Stimulated activated memory B cell treated with anti-CD40 and anti-IgM and Interleukin-4, amounts not matched to agents 10 μg/mL and 1 μg/mL and 100 μg/mL, for 72 hours (primary cell): ENCODE measurements at places on chromosomes 2 and 18.
A peak's percentile ranks its signal among the peaks of the same experiment; 100 is the strongest.

DNA sequence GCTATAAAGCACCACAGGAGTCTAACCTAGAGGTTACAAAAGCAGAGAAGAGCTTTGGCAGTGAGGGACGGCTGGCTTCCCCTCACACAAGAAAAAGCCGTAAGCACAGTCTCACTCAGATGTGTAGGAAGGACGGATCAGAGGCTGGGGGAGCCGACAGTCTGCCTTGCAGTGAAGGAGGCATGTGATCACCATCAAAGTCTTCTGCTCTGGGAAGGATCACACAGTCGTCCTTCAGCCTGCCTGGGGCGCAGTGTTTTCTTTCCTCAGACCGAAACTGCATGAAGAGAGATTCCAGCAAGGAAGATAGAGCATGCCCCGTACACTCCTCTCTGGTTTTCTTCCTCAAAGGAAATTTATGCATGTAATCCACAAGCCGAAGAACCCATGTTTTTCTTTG is 24.1 kb downstream of the GATA6 start:
- no peak for ATAC-seq

- ATAC-seq = no peak
Observed at GRCh38 chr2:223180463-223180862, 128.5 kb downstream of the KCNE4 start.

DNA sequence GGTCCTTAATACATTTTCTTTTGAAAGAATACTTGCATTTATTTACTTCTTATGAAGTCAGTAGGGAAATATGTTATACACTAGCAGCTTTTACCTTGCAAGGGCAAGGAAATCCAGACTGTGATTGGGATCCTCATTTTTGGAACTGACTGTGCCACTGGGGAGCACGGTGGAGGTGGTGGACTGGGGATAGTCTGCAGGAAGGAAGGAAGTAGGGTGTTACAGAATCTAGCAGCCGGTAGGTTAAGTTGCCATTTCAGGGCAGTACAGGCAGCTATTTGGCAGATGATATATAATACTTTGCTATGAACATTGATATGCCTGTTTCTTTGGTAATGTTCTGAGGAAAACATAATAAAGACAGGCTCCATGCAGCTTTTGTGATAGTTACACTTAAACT is 238.3 kb downstream of the PHLPP1 start:
- ATAC-seq = no peak

GRCh38 chr2:28590496-28591301 is 94.8 kb downstream of the PLB1 start:
- no peak for ATAC-seq

- ATAC-seq = no peak
Observed at GRCh38 chr2:224030786-224031185, 8.3 kb downstream of the SERPINE2 start.

GRCh38 chr18:50044402-50044801 is 150.5 kb downstream of the MYO5B start:
- no peak for ATAC-seq

DNA sequence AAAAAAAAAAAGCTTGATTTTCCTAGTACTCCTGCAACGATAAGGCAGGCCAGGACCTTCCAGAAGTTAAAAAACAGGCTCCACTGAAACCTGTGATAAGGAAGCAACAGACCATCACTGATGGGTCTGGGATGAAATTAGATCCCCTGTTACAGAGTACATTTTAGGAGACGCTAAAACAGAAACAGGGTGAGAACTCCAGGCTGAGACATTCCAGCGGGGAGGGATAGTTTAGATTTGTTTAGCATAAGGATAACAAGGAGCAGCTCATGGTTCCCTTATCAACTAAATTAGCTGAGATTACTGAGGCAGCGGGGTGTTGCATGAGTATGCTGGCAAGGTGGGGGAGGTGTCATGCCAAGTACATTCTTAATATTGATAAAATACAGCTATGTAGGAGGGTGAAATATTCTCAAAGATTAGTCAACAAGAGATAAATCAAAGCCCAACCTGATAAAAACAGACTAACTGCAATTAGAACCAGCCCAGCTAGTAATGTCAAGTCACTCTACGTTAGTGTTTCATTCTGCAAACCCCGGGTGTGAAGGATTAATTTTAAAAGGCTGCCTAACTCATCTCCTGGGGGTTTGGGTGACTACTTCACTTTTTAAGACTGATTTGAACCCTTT is 75.0 kb upstream of the BZW1 start:
- ATAC-seq = no peak

GRCh38 chr18:31977270-31977872 is 34.4 kb upstream of the TRAPPC8 start:
- ATAC-seq = no peak

- peak; percentile 24 for ATAC-seq
Observed at GRCh38 chr2:10009811-10010781, 33.3 kb upstream of the KLF11 start.

DNA sequence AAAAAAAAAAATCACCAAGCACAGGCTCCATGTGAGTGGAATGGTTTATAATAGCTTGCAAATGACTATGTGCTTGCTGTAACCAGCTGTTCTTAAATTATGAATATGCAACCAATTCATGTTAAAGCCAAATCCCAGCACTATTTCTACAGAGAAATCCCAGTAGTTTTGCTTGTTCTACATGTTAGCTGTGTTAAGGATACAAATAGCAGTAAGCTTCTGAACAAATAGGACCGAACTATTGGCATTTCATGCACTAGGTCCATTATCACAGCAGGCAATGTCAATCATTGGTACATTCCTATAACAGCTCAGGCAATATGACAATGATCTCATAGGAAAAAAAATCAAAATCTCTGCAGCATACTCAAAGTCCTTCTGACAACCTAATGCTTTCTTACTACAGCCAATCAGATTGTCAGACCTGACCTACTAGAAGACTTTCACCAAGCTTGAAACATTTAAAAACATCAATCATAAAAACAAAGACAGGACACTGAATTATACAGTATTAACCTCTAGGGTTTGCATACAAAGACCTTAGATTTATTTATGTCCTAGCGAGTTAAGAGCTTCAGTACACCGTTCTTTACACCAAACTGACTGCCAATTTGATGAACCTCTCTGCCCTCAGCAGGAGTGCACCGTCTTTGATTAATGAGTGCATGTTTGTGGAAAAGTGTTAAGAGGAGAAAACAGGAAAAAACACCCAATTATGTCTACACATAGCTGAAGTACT is 6.4 kb downstream of the BAZ2B start:
- ATAC-seq = no peak

DNA sequence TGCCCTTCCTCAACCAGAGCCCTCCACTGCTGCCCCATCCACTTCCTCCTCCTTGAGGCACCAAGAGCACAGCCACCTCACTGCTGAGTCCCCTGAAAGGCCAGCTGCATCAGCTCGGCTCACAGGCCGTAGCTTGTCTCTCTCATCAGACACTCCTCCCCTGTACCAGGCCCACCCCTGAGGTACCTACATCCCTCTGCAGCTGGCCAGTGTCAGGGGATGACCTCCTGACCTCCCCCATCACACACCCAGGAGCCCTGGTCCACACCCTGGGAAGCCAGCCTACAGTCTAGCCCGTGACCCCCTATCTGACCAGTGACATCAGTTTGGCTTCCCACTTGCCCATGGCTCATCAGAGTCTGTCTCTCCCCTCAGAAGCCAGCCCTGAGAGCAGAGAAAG is 205.6 kb downstream of the TNS1 start:
- no peak for ATAC-seq

DNA sequence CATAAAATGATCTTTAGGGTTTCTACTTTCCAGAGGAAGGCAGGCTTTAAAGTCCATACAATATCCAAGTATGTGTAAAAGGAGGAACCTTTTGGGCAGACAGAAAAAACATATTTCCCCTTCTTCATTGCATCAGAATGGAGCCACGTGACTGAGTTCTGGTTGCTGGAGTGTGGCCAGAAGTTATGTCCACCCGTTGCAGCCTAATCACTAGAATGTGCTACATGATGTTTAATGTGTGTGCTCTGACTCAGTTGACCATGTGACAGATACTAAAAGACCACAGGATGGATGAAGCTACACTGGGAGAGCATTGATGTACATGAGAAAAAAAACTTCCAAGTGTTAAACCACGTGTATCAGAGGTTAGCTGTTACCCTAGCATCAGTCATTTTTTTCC is 460.9 kb downstream of the RIT2 start:
- ATAC-seq = no peak

DNA sequence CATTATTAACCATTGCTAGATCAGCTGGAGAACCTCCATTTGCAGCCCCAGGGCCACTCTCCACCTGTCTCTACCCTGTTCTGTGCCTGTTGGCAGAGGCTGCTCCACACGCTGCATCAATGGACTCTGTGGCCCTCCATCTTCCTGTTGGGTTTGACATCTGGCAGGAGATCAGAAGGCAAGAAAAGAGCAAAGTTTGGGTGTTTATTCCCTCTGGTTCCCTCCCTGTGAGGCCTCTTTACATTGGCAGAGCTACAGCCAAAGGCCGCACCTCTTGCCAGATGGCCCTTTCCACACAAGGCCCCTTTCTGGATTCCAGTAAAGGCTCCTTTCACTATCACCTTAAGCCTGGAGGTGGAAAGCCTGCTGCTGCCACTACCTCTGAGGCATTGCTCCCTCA is 110.9 kb upstream of the RND3 start:
- no peak for ATAC-seq

GRCh38 chr18:43855376-43855775 is 578.1 kb upstream of the SYT4 start:
- no peak for ATAC-seq

GRCh38 chr2:26735097-26735496 is 29.0 kb upstream of the SLC35F6 start:
- ATAC-seq = no peak

DNA sequence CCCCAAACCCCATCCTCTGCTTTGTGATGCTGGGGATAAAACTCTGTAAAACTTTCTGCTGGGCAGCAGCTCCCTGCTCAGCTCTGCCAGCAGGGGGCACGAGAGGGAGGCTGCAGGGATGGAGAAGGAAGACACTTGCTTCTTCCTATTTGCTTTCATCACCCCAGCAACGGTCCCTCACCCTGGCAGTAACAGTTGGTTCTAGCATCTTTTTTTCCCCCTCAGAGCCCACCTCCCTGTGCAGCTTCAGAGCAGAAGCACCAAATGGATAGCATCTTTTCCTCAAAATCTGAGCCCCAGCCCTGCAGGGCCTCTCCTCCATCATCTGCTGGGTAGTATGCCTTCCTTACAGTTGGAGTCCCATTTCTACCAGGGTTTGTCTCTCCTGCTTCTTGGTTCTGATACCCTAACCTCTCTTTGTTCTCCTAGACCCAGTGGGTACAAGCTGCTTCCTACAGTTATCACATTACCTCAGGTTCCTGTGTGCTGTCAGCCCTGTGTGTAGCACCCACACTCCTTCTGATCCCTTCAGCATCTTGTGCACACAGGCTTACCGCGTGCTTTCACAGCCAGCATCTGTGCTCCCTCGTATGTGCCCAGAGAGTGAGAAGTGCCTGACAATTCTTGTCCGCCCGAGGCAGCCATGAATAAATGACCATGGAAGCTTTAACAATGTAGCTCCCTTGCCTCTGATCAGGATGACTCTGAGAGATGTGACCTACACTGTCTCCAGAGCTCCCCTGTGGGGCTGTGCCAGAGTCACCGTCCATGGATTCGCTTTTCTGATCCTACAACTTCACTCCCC is 14.5 kb downstream of the CKAP2L start:
- ATAC-seq = peak; percentile 83

GRCh38 chr18:76518860-76519538 is 24.0 kb upstream of the ZNF516 start:
- ATAC-seq = no peak

GRCh38 chr2:55871637-55872036 is 51.9 kb downstream of the EFEMP1 start:
- no peak for ATAC-seq

GRCh38 chr2:95044601-95045000 is 19.1 kb downstream of the MAL start:
- no peak for ATAC-seq

DNA sequence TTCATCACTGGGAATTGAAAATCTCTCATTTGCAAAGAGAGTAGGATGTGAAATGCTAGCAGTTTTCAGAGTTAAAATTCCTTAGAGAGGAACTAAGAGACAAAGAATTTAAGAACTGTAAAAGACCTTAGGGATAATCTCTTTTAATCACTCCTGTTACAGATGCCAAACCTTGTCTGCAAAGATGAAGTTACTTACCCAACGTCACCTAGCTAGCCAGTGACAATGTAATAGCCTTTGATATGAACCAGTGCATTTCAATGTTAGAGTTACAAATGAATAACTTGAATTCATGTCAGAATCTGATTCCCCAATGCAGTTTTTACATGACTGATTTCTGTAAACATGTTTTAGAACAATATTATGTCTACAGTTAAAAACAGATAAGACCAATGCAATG is 190.1 kb downstream of the LRP1B start:
- ATAC-seq = no peak

GRCh38 chr2:206890926-206891325 is 48.4 kb upstream of the CPO start:
- ATAC-seq = no peak

DNA sequence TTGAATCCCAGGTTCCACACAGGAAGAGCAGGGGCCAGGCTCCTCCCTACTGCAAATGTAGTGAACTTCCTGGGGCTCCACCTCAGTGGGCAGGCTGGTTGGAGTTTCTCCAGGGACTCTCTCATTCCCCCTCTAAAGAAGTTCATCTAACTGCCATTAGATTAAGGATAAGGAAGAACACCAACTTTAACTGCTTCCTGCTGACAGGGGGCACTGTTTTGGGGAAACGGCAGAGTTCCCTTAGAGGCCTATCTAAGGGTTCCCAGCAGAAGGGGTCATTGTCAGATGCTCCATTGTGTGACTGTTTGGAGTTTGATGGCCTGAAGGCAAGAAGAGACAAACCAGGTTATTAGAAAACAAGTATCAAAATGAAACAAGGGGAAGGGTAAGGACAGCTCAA is 2159.7 kb upstream of the PIK3C3 start:
- no peak for ATAC-seq

DNA sequence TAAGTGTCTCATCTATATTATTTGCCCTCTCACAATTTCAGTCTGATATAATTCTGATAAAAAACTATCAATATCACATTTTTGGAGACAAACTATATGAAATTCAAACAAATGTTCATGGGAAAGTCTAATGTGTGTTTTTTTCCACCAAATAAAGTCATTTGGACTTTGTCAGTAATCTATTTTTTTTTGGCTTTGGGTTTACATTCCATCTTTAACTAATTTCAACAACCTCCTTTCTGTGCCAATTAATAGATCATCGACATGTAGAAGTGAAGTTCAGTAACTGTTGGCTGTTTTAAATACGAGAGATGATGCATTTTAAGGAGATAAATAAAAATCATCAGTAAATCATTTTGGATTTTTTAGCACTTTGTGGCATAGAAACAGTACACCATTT is 1623.0 kb upstream of the ACVR2A start:
- no peak for ATAC-seq

- ATAC-seq = no peak
Observed at GRCh38 chr2:140835079-140835478, 1295.7 kb downstream of the LRP1B start.

- ATAC-seq = no peak
Observed at GRCh38 chr2:233602076-233602475, 15.4 kb upstream of the UGT1A8 start.

DNA sequence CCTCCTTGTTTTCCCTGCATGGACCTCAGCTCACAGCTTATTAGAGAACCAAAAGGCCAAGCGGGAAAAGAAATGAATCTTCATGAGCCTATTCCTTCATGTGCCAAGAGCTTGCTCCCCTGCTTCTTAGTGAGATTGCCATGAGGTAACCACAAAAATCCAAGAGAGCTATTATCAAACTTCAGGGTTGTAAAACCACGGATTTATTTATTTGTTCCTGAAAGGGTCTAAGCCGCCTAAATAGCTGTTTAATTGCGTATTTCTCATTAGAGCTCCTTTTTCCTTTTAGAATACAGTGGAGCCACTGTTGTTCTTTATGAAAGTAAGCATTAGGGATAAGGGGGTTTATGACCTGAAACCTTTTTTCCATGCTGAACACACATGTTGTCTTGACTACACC is 58.0 kb downstream of the SRD5A2 start:
- ATAC-seq = no peak
